ENCODE measurements at places on chromosomes 7 and 10.
A peak's percentile ranks its signal among the peaks of the same experiment; 100 is the strongest.

DNA sequence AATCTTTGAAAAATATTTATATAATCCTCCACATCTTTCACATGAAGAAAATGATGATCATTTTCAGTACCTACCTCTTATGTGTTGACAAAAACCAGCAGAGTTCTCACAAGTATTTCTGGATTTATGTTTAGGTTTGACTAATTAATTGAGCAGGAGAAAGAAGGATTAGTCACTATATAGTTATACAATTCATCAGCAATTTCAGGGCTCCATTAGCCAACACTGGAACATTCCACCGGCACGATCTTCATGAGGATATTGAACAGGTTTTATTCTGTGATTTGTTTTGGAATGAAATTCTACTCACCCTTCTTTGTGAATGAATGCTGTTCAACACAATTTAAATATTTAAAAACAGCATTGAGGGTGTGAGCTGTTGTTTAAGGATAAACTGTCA is 163.2 kb downstream of the SEM1 start:
- DNase-seq: no peak

DNA sequence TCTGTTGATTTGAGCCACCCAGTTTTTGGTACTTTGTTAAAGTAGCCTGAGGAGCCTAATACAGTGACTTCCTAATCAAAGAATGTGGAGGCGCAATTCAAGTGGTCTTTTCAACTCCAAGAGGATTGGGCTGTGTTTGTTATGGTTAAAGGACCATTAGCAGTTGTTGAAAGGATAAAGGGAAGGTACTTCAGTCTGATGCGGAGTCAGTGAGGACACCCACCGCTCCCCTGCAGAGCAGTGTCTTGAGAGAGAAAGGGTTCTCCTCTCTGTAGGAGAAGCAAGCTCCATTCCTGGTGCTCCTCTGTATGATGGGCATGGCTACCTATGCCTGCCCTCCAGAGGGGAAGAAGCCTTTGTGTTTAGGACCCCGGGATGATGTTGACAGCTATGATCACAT is 590.6 kb upstream of the C7orf33 start:
- DNase-seq: no peak

DNA sequence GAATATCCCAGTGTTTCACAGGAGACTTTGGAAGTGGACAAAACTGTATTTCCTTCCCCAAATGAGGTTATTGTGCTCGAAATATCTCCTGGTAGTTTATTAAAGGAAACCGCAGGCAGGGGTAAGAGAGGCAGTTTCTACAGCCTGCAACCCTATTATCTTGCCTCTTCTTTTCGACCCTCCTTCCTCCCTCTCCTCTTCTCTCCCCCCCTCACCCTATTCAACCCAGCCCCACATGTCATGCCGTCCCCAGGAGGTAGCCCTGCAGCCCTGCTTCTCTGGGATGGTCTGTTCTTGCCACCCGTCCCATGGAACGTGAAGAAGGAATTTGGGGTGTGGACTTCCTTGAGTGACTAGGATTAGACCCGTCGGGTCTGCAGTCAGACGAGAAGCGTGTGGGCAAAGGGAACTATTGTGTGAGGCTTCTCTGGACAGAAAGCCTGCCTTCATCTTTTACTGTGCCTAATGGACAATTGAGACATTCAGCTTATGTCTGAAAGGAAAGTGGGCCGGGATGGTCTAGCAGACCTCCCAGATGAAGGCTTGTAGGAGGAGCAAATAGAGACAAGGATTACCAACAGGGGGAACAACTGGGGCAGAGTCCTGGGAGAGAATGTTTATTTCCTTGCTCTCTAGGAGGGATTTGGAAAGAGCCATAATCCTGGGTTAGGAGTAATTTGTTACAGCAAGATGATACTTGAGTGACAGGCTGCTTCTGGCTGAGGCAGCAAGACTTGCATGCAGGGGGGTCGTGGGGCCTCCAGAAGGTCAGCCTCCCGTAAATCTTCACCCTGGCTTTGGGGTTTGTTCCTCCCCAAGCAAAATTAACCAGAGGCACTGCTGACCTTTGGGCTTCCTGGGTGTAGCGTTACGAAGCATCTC is 77.8 kb downstream of the TCF7L2 start:
- DNase-seq: no peak

GRCh38 chr10:59668096-59668495 is 41.6 kb downstream of the SLC16A9 start:
- no peak for DNase-seq

DNA sequence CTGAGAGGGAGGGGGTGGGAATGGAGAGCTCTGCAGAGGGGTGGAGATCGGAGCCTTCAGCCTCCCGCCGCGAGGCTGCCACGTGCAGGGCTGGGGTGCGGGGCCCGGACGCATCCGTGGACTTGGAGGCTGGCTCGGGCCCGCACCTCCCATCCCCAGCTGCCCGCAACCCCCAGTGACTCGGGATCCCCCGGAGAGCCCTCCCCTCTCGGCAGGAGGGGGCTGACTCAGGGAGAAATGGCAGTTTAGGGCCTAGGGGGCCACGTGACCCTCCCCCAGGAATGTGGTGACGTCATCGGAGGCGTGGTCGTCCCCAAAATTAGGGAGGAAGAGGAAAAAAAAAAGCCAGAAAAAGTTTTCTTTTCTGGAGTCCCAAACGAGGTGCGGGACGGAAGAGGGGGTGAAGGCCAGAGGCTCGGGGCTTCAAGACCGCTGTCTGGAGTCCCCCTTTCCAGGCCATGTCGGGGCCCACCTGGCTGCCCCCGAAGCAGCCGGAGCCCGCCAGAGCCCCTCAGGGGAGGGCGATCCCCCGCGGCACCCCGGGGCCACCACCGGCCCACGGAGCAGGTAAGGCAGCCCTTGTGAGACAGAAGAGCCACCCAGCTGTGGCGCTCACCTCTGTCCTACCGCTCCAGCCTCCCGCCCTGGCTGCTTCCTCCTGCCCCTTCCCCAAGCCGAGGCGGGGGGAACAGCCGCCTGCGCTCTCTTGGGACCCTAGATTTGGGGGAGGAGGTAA is at the start of gene TRIP6:
Gene TRIP6 (plus strand): TSS at position 348 of the 736 bp plus-strand sequence. CDS start 111 bp downstream, at position 459.
- DNase-seq: peak; percentile 89

- DNase-seq: no peak
Observed at GRCh38 chr10:121791761-121792160, 136.1 kb downstream of the ATE1 start.

- no peak for DNase-seq
Observed at GRCh38 chr10:71697938-71698709, 21.5 kb downstream of the C10orf105 start.

- DNase-seq: no peak
Observed at GRCh38 chr10:2703953-2704352, 363.4 kb upstream of the PFKP start.

DNA sequence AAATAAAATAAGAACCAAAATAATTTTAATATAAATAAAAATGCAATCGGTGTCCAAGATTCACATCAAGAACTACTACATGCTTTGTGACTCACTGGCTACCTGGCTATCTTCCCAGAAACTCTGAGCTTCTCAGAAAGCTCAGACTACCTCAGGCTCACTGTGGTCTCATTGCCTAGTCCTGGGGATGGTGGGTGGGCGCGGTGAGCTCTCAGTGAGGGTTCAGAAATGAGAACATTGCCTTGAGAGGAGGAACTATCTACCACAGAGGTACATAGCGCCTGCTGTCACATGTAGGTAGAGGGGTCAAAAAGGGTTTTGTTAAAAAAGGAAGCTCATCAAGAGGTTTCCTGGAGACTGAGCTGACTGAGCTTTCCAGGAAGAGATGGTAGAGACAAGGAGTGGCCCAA is 108.0 kb downstream of the WDFY4 start:
- DNase-seq: no peak

DNA sequence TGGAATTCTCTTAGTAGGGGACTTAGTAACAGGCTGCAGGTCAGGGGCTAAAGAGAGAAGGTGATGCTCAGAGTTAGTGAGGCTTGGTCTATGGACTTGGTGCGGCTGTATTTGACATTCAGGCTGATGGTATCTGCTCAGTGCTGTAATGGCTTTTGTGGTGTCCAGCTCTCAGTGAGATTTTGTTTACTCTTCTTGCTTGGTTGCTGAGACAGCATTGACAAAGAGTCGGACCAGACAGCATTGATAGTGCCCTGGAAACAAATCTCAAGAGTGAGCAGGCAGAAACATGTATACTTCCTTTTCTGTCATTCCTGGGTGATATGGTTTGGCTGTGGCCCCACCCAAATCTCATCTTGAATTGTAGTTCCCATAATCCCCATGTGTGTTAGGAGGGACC is 202.0 kb downstream of the STK31 start:
- no peak for DNase-seq

GRCh38 chr10:108208038-108208437 is 1043.5 kb upstream of the SORCS1 start:
- DNase-seq: no peak

DNA sequence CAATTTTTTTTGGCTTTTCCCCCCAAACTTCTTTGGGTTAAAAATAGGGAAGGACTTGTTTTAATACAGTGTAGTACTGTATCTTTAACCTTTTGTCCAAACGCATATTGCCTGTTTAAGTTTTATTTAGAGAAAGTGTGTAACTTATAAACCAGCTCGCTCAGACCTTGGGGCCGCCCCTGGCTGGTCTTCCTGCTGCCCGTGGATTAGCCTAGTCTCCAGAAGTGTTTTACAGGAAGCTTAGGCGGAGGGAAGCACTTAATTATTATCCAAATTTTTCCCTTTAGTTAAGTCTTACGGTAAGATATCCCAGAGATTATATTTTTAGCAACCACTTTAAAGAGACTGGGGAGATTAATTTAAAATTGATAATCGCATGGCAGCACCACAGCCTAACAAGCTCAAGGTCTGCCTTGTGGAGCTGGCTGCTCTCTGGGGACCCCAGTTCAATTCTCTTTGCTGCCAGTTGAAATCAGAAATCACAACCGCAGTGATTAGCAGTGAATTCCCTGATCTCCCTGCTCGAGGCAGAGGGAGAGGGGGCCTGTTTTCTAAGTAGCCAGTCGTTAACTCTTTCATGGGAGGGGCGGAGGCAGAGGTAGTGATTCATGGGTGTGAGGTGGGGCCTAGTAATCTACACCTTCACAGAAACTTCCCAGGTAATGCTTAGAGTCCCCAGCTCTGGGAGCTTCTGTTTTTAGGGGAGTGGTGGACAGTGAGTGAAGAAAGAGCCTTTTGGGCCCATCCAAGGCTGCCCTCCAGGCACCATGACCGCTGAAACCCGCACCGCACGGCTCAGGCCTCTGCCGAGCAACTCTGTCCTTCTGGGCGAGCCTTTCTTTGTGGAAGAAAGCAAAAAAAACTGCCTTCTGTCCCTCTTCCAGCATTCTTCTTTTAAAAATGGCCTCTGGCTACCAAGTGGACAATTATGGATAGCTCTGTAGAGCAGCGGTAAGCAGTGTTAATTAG is 548.7 kb upstream of the GALNT17 start:
- no peak for DNase-seq

- no peak for DNase-seq
Observed at GRCh38 chr10:62399211-62399610, 25.0 kb downstream of the ZNF365 start.

- no peak for DNase-seq
Observed at GRCh38 chr7:30735631-30736030, 16.3 kb upstream of the INMT start.

GRCh38 chr10:70448236-70448635 is 6.8 kb upstream of the NODAL start:
- no peak for DNase-seq

- DNase-seq: no peak
Observed at GRCh38 chr10:73648975-73649829, 6.6 kb downstream of the SYNPO2L start.

GRCh38 chr10:22023508-22023907 is 20.0 kb upstream of the DNAJC1 start:
- DNase-seq: no peak

- DNase-seq: no peak
Observed at GRCh38 chr7:92155108-92155739, 20.9 kb upstream of the CYP51A1 start.

GRCh38 chr10:31650010-31650409 is 278.6 kb downstream of the ARHGAP12 start:
- DNase-seq: peak; percentile 70

GRCh38 chr7:82605247-82605864 is 161.8 kb upstream of the CACNA2D1 start:
- peak; percentile 32 for DNase-seq

DNA sequence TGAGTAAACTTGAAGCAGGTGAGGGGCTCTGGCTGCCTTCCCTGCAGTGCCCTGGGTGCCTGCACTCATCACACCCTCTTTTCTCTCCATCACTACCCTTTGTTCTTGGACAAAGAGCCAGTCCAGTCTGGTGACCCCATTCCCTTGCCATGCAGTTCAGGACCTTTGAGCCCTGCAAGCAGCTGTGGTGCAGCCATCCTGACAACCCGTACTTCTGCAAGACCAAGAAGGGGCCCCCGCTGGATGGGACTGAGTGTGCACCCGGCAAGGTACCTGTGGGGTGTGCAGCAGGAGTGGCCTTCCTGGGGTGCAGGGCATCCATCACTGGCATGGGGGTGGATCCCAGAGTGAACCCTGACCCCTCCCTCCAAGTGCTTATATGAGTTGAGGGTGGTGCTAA is 48.7 kb downstream of the TBATA start:
- DNase-seq: no peak

DNA sequence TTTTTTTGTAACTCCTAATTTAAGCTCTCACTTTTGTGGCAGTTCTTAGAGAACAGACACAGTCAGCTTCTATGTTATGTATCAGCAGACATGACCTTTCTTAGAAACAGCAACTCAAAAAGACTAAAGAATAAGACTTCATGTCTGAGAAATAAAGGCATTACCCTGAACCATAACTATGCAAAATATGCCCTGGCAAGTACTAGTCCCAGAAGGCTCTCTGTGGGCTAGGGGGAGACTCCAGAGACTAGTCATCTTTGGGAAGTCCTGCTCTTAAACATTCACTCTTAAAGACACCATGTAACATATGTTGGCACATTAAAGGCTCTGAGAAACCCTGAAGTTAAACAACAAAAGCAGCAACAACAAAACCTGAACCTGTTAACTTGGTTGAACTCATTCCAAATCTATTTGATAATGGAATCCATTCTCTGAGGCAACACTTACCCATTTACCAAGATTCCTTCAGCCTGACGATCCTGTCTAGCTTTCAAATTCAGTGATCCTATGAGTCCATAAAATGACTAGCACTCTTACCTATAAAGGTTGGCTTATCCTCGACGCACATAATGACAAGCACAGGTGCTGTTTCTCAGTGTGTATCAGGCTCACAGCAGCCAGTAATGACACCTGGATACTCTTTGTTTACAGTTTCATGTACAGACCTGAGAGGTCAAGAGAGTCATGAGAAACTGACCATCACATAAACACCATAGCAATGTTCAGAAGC is 62.3 kb downstream of the OSBPL3 start:
- DNase-seq: no peak

GRCh38 chr7:73512018-73512780 is 9.9 kb downstream of the BAZ1B start:
- DNase-seq: no peak

GRCh38 chr7:138125598-138126111 is 49.4 kb downstream of the AKR1D1 start:
- DNase-seq: no peak

GRCh38 chr7:129258649-129259389 is 34.0 kb downstream of the AHCYL2 start:
- DNase-seq: no peak

- no peak for DNase-seq
Observed at GRCh38 chr7:69259445-69259844, 338.8 kb upstream of the AUTS2 start.

- DNase-seq: no peak
Observed at GRCh38 chr7:70568674-70569334, 563.1 kb upstream of the GALNT17 start.

Measured in tibial nerve (tissue), 4 donors.